Skin of body (tissue), 3 donors: ENCODE measurements at places on chromosomes 7 and 10. TPM values are rescaled to one million over a fixed set of nuclear protein-coding genes. Genes with fewer than 3 reads are reported as not detected.

EN2 gene
- under 0.01 TPM for total RNA-seq

CTBP2 gene
- 36.7 TPM for total RNA-seq

ABCB4 gene
- 6.3 TPM for total RNA-seq

ARHGAP21 gene
- total RNA-seq, result 79.2 TPM

WDFY4 gene
- total RNA-seq, result 4.3 TPM
